ENCODE measurements at places on chromosomes 4 and X. TPM values are rescaled to one million over a fixed set of nuclear protein-coding genes. Genes with fewer than 3 reads are reported as not detected.

ESX1 gene
- total RNA-seq: not detected

C4orf36 gene
- 0.49 TPM for total RNA-seq

ALB gene
- total RNA-seq: not detected

HPGD gene
- total RNA-seq: not detected

CSN1S1 gene
- total RNA-seq: not detected

ACOX3 gene
- 23.1 TPM for total RNA-seq

MAGIX gene
- 1.9 TPM for total RNA-seq

ANOS1 gene
- 0.98 TPM for total RNA-seq

NPY2R gene
- not detected for total RNA-seq

PLK4 gene
- 16.3 TPM for total RNA-seq

Measured in mammary microvascular endothelial cell (primary cell).